ENCODE measurements at places on chromosomes 16 and 17. TPM values are rescaled to one million over a fixed set of nuclear protein-coding genes. Genes with fewer than 3 reads are reported as not detected.

The CHST4 gene
- total RNA-seq, result 12.1 TPM

The HBQ1 gene
- total RNA-seq, result 1.4 TPM

The TRIM72 gene
- total RNA-seq, result 2.1 TPM

The GAST gene
- not detected for total RNA-seq

The RAB40C gene
- total RNA-seq, result 17.8 TPM

GRCh38 chr17:3974138-3974687 is 10.0 kb upstream of the ATP2A3 start:
- DNase-seq, result no peak
- H3K36me3 ChIP-seq, result no peaks in the 10 kb centered on the region
- no peak overlapping the region for H3K27ac ChIP-seq
- no peaks in the 10 kb centered on the region for H3K27me3 ChIP-seq

- H3K4me1 ChIP-seq, result peaks cover 10% of the 10 kb centered on the region
- peaks cover 34% of the 10 kb centered on the region for H3K27me3 ChIP-seq
- no peaks in the 10 kb centered on the region for H3K36me3 ChIP-seq
- no peak overlapping the region for H3K27ac ChIP-seq
- H3K4me3 ChIP-seq, result peak overlapping the region; percentile 79
These were observed 2.3 kb downstream of the NGFR start for GRCh38 chr17:49497148-49498028.

DNA sequence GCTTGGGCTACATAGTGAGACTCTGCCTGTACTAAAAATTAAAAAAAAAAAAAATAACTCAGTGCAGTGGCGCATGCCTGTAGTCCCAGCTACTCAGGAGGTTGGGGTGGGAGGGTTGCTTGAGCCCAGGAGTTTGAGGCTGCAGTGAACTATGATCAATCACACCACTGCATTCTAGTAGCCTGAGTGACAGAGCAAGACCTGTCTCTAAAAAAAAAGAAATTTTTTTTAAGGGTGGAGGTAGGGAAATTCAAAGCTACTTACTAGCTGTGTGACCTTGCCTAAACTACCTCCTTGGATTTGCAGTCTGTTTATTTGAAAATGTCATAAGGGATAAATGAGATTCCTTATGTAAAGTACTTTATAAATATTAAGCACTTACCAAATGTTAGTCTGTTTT is 3.4 kb upstream of the SMPD3 start:
- H3K36me3 ChIP-seq, result no peaks in the 10 kb centered on the region
- H3K27ac ChIP-seq, result no peak overlapping the region
- H3K27me3 ChIP-seq, result peaks cover 13% of the 10 kb centered on the region

DNA sequence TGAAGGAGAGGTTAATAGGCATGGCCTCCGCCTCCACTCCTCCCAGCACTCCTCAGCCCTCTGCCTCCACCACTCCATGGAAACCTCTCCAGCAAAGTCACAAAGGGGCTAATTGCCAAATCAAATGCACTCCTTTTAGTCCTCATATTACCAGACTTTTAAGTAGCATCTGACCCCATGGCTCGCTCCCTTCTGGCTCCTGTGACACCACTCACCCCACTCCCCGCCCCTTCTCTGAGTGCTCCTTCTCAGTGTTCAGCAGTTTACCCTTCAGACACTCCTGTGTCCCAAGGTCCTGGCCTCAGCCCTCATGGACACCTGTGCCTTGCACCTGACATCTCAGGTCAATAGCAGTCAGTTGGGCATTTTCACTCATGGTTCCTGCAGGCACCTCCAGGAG is 243.5 kb upstream of the CCL2 start:
- H3K27me3 ChIP-seq, result no peaks in the 10 kb centered on the region
- no peaks in the 10 kb centered on the region for H3K4me1 ChIP-seq
- no peak overlapping the region for H3K27ac ChIP-seq
- H3K36me3 ChIP-seq, result no peaks in the 10 kb centered on the region
- no peak overlapping the region for H3K4me3 ChIP-seq

GRCh38 chr16:79307214-79307613 is 293.3 kb downstream of the MAF start:
- H3K4me1 ChIP-seq, result no peaks in the 10 kb centered on the region
- no peaks in the 10 kb centered on the region for H3K36me3 ChIP-seq
- no peak overlapping the region for H3K4me3 ChIP-seq
- no peak overlapping the region for H3K27ac ChIP-seq
- H3K27me3 ChIP-seq, result no peaks in the 10 kb centered on the region

DNA sequence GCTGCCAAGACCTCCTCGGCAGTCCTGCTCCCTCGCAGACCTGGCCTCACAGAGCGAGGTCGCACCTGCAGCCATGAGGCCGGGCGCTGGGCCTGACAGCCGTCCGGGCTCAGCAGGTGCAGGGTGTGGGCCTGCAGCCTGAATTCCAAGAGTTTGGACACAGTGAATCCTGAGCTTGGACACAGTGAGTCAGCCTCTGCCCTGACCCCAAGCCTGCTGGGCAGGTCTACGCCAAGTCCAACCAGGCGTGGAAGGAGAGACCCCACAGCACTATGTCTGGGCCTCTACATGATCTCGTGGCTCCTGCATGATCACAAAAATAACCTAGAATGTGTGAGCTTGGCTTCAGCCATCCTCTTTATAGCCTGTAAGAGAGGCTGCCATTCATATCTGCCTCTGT is 121.0 kb downstream of the C16orf95 start:
- no peak overlapping the region for H3K4me3 ChIP-seq
- H3K27me3 ChIP-seq, result no peaks in the 10 kb centered on the region
- no peak overlapping the region for H3K27ac ChIP-seq
- no peaks in the 10 kb centered on the region for H3K36me3 ChIP-seq
- 0 out of 2 replicates have a peak, but pooled peaks cover 3% of the 10 kb centered on the region for H3K4me1 ChIP-seq
- DNase-seq, result no peak

- no peak overlapping the region for H3K4me3 ChIP-seq
- no peaks in the 10 kb centered on the region for H3K36me3 ChIP-seq
- H3K4me1 ChIP-seq, result peaks cover 5% of the 10 kb centered on the region
- H3K27me3 ChIP-seq, result no peaks in the 10 kb centered on the region
- H3K27ac ChIP-seq, result no peak overlapping the region
- DNase-seq, result no peak
These were observed 27.5 kb upstream of the ARL4D start for GRCh38 chr17:43371227-43371821.

DNA sequence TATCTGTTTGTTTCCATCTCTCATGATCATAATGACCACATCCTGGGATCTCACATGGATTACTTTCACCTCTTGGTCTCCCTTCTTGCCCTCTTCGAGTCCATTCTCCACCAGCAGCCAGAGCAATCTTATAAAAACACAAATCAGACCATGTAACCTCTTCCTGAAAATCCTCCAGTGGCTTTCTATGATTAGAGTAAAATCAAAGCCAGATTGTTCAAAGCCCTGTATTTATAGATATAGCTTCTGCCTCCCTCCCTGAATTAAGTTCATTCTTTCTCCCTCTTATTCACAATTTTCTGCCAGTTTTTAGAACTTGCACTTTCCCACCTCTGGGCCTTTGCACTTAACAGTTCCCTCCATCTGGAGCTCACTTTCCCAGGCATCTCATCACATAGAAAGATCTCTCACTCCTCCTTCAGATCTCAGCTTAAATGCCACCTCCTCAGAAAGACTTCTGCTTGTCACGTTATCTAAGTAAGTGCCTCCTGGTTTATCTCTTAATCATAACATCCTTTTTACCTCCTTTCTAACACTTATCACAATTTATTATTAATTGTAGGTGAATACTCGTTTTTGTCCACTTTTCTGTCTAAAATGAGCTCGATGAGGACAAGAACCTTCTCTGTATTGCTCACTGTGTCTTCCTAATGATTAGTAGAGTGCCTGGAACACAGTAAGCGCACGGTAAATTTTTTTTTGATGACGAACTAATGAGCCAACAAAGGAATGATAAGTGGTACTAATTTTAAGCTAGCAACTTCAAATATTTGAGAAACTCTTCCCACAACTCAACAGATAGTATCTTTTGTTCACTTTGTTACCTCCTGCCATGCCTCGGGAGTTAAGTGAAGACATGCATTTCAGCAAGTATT is 80.5 kb downstream of the CYB561 start:
- no peak for DNase-seq
- no peak overlapping the region for H3K4me3 ChIP-seq
- no peaks in the 10 kb centered on the region for H3K4me1 ChIP-seq
- H3K27ac ChIP-seq, result no peak overlapping the region
- no peaks in the 10 kb centered on the region for H3K36me3 ChIP-seq

DNA sequence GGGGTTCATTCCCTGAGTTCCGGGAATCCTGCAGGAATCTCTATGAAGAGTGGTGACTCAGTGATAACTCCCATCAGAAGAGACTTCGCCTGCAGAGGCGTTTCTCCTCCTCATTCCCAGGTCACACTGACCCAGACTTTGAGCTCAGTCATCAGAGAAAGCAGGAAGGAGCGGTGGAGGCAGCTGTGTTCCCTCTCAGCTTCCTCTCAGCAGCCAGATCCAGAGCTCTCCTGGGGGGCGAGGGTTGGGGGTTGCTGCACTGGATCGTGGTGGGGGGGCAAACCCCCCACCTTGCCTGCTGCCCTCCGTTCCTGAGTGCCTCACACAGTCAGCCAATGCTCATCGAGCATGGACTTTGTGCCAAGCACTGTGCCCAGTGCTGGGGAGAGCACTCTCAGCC is 271.2 kb downstream of the CBLN1 start:
- no peaks in the 10 kb centered on the region for H3K27me3 ChIP-seq
- H3K4me1 ChIP-seq, result no peaks in the 10 kb centered on the region
- H3K36me3 ChIP-seq, result no peaks in the 10 kb centered on the region
- H3K27ac ChIP-seq, result no peak overlapping the region
- H3K4me3 ChIP-seq, result no peak overlapping the region

- H3K27me3 ChIP-seq, result no peaks in the 10 kb centered on the region
- H3K27ac ChIP-seq, result no peak overlapping the region
- no peak overlapping the region for H3K4me3 ChIP-seq
- H3K4me1 ChIP-seq, result no peaks in the 10 kb centered on the region
- peaks cover 3% of the 10 kb centered on the region for H3K36me3 ChIP-seq
These were observed 92.4 kb upstream of the CDC42EP4 start for GRCh38 chr17:73404246-73404645.

GRCh38 chr16:2826591-2827373 is 3.3 kb upstream of the ZG16B start:
- DNase-seq, result no peak
- no peaks in the 10 kb centered on the region for H3K4me1 ChIP-seq
- no peaks in the 10 kb centered on the region for H3K36me3 ChIP-seq
- H3K27ac ChIP-seq, result no peak overlapping the region
- no peak overlapping the region for H3K4me3 ChIP-seq

DNA sequence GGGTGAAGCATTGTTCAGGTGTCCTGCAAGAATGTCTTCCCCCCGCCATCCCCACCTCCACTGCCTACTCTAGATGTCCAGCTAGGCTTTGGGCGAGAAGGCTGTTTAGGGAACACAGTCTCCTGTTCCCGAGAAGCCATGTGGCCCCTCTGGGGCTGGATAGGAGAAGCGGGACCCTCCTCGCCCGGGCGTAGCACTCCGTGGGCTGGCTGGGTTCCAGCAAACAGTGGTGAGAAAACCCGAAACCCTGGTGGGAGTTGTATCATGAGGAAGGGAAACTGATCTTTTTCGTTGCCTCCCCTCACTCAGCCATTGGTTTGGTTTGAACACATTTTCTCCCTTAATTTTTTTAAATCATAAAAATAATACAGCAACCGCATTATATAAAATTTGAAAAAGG is 56.6 kb downstream of the IRF8 start:
- no peaks in the 10 kb centered on the region for H3K4me1 ChIP-seq
- H3K27ac ChIP-seq, result no peak overlapping the region
- H3K4me3 ChIP-seq, result no peak overlapping the region
- DNase-seq, result no peak
- H3K36me3 ChIP-seq, result no peaks in the 10 kb centered on the region

Measured in H1 (cell line).